ENCODE measurements at places on chromosomes 11 and 22. TPM values are rescaled to one million over a fixed set of nuclear protein-coding genes. Genes with fewer than 3 reads are reported as not detected.
A peak's percentile ranks its signal among the peaks of the same experiment; 100 is the strongest.

- no peak overlapping the region for H3K4me3 ChIP-seq
- H3K36me3 ChIP-seq: no peaks in the 10 kb centered on the region
- DNase-seq: no peak
- no peak overlapping the region for H3K27ac ChIP-seq
These were observed 171.5 kb downstream of the SBF2 start for GRCh38 chr11:10122326-10123197.

- H3K4me3 ChIP-seq: no peak overlapping the region
- DNase-seq: no peak
- H3K27ac ChIP-seq: no peak overlapping the region
- no peaks in the 10 kb centered on the region for H3K4me1 ChIP-seq
- no peaks in the 10 kb centered on the region for H3K27me3 ChIP-seq
- H3K36me3 ChIP-seq: no peaks in the 10 kb centered on the region
These were observed 26.6 kb upstream of the SEPTIN5 start for GRCh38 chr22:19687561-19688300.

GRCh38 chr22:16914006-16914405, 88.8 kb upstream of the XKR3 start:
- no peak overlapping the region for H3K4me3 ChIP-seq
- no peaks in the 10 kb centered on the region for H3K4me1 ChIP-seq
- no peak for DNase-seq
- no peaks in the 10 kb centered on the region for H3K36me3 ChIP-seq
- no peak overlapping the region for H3K27ac ChIP-seq

DNA sequence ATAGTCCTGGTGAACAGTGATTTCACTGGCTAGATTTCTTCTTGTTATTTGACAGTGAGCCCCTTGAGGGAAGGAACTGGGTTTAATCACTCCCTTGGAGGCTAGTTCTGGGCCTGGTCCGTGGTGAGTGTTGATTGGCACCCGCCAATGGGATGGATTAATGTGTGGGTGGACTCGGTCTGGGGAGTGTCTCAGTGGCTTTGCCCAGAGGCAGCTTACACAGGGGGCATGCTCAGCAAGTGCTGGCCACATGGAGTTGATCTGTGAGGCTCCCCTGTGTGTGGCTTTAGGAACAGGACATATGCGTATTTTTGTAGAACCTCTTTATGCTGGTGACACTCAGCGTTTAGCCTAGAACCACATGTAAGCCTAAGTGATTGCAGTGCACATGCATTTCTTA, 106.9 kb downstream of the TBC1D22A start:
- H3K27me3 ChIP-seq: no peaks in the 10 kb centered on the region
- H3K27ac ChIP-seq: no peak overlapping the region
- no peaks in the 10 kb centered on the region for H3K4me1 ChIP-seq

- H3K4me3 ChIP-seq: no peak overlapping the region
- no peak overlapping the region for H3K27ac ChIP-seq
- no peak for DNase-seq
These were observed 8.5 kb upstream of the CCDC89 start for GRCh38 chr11:85694385-85694980.

DNA sequence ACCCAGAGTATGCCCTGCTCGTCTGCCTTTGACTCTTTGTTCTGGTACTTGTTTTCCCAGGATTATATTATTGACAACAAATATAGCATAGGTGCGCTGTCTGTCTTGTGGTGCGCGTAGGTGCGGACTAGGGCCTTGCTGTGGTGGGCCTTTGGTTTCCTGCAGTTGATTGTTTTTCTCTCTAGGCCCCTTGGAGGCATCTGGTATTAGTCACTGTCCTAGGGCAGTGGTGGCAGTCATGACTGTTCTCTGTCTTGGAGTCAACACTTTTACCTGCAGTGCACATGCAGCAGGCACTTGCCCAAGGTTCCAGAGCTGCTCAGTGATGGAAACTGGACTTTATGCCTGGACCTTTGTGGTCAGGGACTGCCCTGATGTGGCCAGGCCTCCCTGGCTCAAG, 18.6 kb downstream of the PPP6R2 start:
- no peaks in the 10 kb centered on the region for H3K4me1 ChIP-seq
- H3K4me3 ChIP-seq: no peak overlapping the region
- no peaks in the 10 kb centered on the region for H3K27me3 ChIP-seq

DNA sequence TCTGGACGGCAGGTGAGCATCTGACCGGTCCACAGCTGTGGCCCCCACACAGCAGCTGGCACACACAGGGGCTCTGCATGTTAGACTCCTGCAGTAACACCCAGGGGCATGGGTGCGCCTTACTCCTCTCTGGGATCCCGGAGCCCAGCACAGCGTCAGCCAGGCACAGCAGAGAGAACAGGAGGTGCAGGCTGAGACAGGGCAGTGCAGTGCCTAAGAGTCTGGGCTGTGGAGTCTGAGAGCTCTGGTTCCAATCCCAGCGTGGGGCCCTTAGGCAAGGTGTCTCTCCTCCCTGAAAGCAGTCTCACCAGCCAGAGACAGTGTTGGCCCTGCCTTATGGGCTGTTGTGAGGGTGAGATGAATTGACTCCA, 2.3 kb downstream of the NUDT8 start:
- H3K27me3 ChIP-seq: no peaks in the 10 kb centered on the region
- DNase-seq: no peak
- no peak overlapping the region for H3K27ac ChIP-seq
- H3K4me1 ChIP-seq: peaks cover 15% of the 10 kb centered on the region
- H3K36me3 ChIP-seq: no peaks in the 10 kb centered on the region

GRCh38 chr11:120442031-120442430, 69.5 kb upstream of the GRIK4 start:
- H3K36me3 ChIP-seq: peaks cover 17% of the 10 kb centered on the region
- no peaks in the 10 kb centered on the region for H3K27me3 ChIP-seq
- no peak overlapping the region for H3K4me3 ChIP-seq
- H3K27ac ChIP-seq: no peak overlapping the region

GRCh38 chr11:8285796-8286195, 22.1 kb upstream of the LMO1 start:
- H3K36me3 ChIP-seq: no peaks in the 10 kb centered on the region
- no peak overlapping the region for H3K4me3 ChIP-seq
- H3K4me1 ChIP-seq: no peaks in the 10 kb centered on the region
- H3K27ac ChIP-seq: no peak overlapping the region
- H3K27me3 ChIP-seq: peaks cover 1% of the 10 kb centered on the region

DNA sequence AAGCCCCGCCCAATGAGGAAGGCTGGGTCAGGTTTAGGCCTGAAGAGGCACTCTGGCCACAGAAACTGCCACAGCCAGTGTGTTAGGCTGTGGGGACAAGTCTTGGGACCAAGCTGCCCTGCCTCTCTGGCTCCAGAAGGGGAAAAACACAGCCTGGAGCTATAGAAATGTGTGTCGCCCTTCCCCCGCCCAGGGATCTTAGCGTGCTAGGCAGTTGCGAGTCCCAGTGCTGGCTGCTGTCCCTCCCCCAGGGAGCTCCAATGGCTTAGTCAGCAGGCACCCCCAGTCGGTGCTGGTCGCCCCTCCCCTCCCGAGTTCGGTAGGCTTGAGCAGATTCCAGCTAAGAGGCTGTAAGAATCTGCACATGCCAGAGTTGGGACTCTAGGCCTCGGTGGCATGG, 99.5 kb upstream of the API5 start:
- no peak overlapping the region for H3K27ac ChIP-seq
- H3K4me1 ChIP-seq: no peaks in the 10 kb centered on the region
- no peaks in the 10 kb centered on the region for H3K36me3 ChIP-seq
- DNase-seq: no peak

GRCh38 chr22:36998620-36999351, 20.5 kb downstream of the TST start:
- peaks cover 3% of the 10 kb centered on the region for H3K27me3 ChIP-seq
- no peak overlapping the region for H3K27ac ChIP-seq
- H3K36me3 ChIP-seq: no peaks in the 10 kb centered on the region
- H3K4me1 ChIP-seq: no peaks in the 10 kb centered on the region
- no peak for DNase-seq
- no peak overlapping the region for H3K4me3 ChIP-seq

CCDC73 gene
- total RNA-seq: 0.11 TPM

SLC37A2 gene
- 3.4 TPM for total RNA-seq

- H3K36me3 ChIP-seq: no peaks in the 10 kb centered on the region
- H3K27me3 ChIP-seq: no peaks in the 10 kb centered on the region
- no peak overlapping the region for H3K4me3 ChIP-seq
- H3K4me1 ChIP-seq: peaks cover 27% of the 10 kb centered on the region
These were observed 168.6 kb upstream of the E2F8 start for GRCh38 chr11:19409307-19409706.

GRCh38 chr11:8642196-8642841, 40.1 kb downstream of the TRIM66 start:
- H3K4me3 ChIP-seq: no peak overlapping the region
- peaks cover 33% of the 10 kb centered on the region for H3K36me3 ChIP-seq
- DNase-seq: no peak

DDI1 gene
- not detected for total RNA-seq

GRCh38 chr22:25694196-25694907, 47.6 kb upstream of the MYO18B start:
- no peak for DNase-seq
- H3K4me3 ChIP-seq: no peak overlapping the region
- H3K36me3 ChIP-seq: peaks cover 25% of the 10 kb centered on the region
- H3K27ac ChIP-seq: no peak overlapping the region
- H3K4me1 ChIP-seq: no peaks in the 10 kb centered on the region

DNA sequence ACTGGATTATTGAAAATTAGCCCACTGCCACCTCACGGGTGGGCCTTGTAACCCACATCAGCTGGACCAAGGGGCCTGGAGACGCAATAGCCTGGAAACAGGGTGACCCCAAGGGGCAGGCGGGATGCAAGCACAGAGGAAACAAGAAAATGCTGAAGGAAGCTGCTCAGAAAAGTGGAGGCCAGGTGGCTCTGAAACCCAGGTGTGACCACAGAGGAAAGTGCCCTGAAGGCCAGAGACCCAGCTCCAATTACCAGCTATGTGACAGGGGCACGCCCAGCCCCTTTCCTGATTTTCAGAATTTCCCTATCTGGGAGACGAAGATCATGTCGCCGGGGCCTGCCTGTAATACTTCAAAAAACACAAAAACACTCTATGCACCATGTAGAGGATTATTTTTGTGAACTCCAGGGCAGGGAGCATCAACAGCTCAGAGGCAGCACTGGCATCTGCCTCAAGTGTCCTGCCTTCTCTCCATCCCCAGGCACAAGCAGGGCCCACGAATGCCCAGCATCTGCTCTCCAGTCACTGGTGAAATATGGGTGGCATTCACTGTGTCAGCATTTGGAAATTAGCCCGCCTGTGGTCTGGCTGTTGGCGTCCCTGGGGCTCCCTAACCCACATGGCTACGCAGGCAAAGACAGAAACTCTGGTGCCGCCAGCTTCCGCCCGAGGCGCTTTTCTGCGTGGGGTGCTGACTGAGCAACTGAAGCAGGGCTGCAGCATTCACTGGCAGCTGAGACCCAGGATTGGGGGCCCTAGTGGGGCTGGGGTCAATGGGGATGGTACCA, 6.3 kb downstream of the KCNJ1 start:
- H3K27me3 ChIP-seq: peaks cover 2% of the 10 kb centered on the region
- H3K27ac ChIP-seq: no peak overlapping the region
- no peak for DNase-seq
- H3K4me3 ChIP-seq: no peak overlapping the region

- H3K36me3 ChIP-seq: no peaks in the 10 kb centered on the region
- no peaks in the 10 kb centered on the region for H3K27me3 ChIP-seq
- no peak overlapping the region for H3K4me3 ChIP-seq
- H3K4me1 ChIP-seq: no peaks in the 10 kb centered on the region
These were observed 102.1 kb downstream of the FBXO7 start for GRCh38 chr22:32576553-32577253.

DNA sequence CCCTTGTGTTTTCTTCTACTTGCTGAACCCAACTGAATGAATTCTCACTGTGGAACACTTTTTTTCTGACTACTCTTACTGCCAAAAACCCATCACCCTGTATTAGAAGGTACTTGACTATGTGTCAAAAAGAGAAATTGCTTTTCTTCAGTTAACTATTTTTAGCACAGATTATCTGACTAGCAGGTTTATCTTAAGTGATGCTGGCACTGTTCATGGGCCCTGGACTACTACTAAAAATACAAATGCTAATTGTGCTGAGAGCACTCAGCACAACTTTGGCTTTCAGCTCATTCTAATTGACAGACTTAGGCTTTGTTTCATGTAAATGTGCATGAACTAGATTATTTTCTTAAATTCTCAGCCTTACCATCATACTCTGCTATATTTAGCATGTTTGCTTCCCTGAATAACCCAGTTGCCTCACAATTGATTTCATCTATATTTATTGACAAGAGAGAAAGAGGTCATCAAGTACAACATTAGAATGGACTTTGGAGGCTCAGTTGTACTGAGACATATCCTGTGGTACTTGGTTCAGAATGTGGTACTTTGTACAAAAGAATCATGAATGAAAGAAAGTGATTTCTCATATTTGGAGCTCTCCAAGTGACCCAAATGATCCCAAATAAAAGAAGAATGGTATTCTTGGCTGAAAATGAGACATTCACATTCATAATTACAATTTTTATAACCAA, 478.3 kb downstream of the KCNA4 start:
- no peak overlapping the region for H3K27ac ChIP-seq
- no peaks in the 10 kb centered on the region for H3K36me3 ChIP-seq
- no peaks in the 10 kb centered on the region for H3K4me1 ChIP-seq
- no peak overlapping the region for H3K4me3 ChIP-seq
- H3K27me3 ChIP-seq: no peaks in the 10 kb centered on the region
- DNase-seq: no peak

MOGAT2 gene
- 0.44 TPM for total RNA-seq

GSTT2B gene
- total RNA-seq: 0.21 TPM

GRCh38 chr11:74299015-74299414, 12.4 kb downstream of the P4HA3 start:
- no peak overlapping the region for H3K27ac ChIP-seq
- no peaks in the 10 kb centered on the region for H3K36me3 ChIP-seq
- H3K4me3 ChIP-seq: no peak overlapping the region
- no peaks in the 10 kb centered on the region for H3K27me3 ChIP-seq
- DNase-seq: no peak

TTC36 gene
- 0.27 TPM for total RNA-seq

DNA sequence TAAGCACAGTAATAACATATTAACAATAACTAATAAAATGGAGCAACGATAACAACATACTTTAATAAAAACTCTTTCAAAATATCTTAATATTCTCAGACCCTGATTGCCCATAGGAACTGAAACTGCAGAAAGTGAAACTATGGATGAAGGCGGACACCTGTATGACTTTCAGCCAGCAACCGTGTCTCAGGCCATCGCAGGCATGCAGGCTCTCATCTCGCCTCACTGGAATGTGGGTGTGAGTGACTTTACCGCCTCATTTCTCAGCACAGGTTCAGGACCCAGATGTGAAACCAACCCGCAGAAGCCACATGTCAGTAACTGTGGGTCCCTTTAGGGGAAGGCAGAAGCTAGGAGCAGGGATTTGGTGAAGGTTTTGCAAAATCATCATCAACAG, 539.1 kb downstream of the FAM181B start:
- H3K4me1 ChIP-seq: no peaks in the 10 kb centered on the region
- no peaks in the 10 kb centered on the region for H3K27me3 ChIP-seq
- no peak overlapping the region for H3K27ac ChIP-seq
- DNase-seq: no peak
- no peaks in the 10 kb centered on the region for H3K36me3 ChIP-seq

DNA sequence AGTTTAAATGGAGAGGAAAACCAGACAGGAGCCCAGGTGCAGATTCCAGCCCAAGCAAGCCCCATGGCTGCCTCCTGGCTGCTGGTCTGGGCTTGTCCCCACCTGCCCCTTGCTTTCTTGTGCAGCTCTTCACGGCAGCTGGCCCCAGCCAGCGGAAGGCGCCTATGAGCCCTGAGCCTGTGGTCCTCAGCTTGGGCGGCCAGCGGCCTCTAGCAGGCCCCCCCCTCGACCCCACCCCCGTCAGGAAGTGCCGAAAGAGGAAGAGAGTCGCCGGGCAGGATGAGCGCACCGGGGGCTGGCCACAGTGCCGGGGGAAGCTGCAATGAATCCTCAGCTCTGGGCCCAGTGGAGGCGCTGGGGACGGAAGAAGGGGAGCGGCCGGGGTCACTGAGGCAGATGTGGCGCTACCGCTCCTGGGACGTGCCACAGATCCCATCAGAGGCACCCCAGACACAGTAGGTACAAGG, 2.1 kb upstream of the DGKZ start:
- H3K27ac ChIP-seq: peak overlapping the region; percentile 48
- H3K4me3 ChIP-seq: peak overlapping the region; percentile 79
- H3K4me1 ChIP-seq: peaks cover 32% of the 10 kb centered on the region
- H3K36me3 ChIP-seq: no peaks in the 10 kb centered on the region
